NCI-H345 (cell line): ENCODE measurements at places on chromosomes 7 and 10.

DNA sequence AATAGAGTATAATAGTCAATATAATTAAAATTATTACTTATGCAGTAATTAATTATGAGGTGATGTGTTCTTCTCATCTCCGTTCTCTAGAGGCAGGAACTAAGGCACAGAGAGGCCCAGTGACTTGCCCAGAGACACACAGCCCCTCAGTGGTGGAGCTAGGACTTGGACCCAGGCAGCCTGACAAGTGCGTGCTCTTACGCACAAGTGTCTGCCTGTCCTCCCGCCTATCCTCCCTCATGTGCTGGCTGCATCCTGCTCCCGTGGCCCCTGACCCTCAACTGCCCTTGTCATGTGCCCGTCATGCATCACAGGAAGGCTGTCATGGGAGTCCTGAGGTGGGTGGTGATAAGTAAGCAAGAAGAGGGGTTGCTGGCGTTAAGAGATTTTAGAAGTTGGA lies 14.3 kb downstream of the IL2RA start:
- no peak for DNase-seq

- no peak for DNase-seq
These were observed 272.2 kb downstream of the TCF7L2 start for GRCh38 chr10:113222207-113222606.

GRCh38 chr7:87000344-87000743 lies 59.1 kb downstream of the ELAPOR2 start:
- DNase-seq, result no peak

- DNase-seq, result no peak
These were observed 95.7 kb upstream of the EEPD1 start for GRCh38 chr7:36057323-36057722.

DNA sequence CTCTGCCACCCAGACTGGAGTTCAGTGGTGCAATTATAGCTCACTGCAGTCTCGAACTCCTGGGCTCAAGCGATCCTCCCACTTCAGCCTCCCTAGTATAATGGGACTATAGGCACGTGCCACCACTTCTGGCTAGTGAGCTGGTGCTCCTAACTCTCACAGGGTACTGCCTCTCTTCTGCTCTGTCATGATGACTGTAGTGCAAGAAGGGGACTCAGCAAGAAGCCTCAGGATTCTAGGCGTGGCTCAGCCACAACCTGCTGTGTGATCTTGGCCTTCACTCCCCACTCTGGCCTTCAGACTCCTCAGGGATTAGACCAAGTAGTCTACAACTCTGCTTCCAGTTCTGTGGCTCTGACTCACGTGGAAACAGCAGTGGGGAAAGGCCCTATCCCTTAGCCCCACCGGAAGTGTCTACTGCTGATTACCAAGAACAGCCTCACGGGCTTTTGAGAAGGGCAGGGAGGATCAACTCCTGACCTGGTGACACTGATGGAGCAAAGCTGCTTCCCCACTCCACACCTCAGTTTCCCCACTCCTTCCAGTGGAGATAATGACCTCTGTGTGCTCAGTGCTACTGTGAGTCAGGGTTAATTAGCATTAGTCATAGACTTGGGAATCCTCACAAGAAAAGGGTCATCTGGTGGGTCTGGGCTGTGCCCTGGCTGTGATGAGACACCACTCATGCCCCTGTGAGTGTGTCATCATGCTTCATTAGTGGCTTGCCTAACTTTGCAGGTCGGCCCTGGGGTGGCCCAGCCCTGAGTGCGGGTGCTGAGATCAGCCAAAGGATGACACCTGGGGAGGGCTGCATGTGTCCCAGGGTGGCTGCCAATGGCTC lies 41.1 kb downstream of the ZC3HC1 start:
- DNase-seq, result no peak

GRCh38 chr7:90271753-90272152 lies 26.8 kb downstream of the CFAP69 start:
- no peak for DNase-seq

- no peak for DNase-seq
These were observed 97.1 kb downstream of the CREB5 start for GRCh38 chr7:28509251-28510025.

GRCh38 chr10:90417029-90417428 lies 440.8 kb downstream of the HTR7 start:
- no peak for DNase-seq

GRCh38 chr7:104367926-104368325 lies 39.5 kb downstream of the LHFPL3 start:
- DNase-seq, result no peak

- no peak for DNase-seq
These were observed 127.0 kb downstream of the ATE1 start for GRCh38 chr10:121800831-121801230.

DNA sequence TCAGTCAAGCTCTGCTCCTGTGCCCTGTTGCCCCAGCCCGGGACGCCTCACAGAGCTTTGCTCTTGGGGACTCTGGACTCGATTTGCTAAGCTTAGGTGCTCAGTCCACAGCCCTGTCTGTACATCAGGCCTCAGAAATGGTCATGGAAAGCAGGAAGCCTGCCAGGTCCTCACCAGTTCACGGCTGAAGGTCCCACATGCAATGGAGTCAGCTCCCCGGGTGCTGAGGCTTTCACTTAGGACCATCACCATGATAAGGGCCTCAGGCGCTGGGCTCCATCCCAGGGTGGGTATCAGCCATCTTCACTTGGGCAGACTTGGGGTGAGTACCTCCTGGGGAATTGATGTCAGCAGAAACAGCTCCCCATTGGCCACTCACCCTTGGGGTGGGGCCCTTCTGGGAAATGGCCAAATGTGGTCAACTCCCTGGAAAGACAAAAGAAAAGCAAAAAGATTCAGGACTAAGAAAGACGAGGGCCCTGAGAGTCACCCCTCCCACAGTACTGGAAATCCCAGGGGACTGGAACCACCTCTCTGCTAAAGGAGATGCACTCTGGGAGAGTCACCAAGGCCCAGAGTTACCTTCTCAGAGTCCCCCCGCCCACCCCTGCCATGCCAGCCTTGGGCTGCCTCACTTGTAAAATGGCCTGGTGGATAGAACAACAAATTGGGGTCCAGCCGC lies 37.6 kb downstream of the FAM53B start:
- no peak for DNase-seq

GRCh38 chr7:88040694-88041093 lies 106.6 kb downstream of the ADAM22 start:
- DNase-seq, result no peak

GRCh38 chr7:77348371-77348813 lies 67.8 kb downstream of the GSAP start:
- DNase-seq, result no peak

DNA sequence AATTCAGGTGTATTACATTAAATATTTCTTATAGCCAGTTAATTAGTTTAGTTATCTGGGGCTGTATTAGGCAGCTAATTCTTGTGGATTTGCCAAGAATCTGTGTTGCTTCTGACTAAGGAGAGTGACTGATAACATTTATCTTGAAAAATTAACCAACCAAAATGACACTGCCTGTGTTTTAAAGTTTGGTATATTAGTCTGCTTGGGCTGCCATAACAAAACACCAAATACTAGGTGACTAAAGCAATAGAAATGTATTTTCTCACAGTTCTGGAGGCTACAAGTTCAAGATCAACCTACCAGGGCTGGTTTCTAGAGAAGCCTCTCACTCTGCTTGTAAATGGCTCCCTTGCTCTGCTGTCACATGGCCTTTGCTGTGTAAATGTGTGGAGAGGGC lies 12.9 kb downstream of the EXOC4 start:
- DNase-seq, result no peak

DNA sequence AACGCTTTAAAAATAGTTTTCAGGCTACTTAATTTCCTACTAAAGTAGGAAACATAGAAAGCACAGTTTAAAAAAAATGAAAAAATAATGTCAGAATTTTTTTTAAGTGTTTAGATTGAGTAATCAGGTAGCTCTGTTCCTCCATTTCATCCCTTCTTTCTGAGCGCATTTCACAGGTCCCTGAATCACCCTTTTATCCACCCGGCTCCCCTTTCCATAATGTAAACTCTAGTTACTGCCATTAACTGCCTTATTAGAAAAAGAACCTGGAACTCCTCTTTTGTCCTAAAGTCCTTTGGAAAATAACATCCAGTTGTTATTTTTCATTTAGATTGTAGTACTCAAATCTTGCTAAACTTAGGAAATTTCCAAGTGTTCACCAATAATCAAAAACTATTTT lies 5.8 kb downstream of the KCND2 start:
- no peak for DNase-seq

DNA sequence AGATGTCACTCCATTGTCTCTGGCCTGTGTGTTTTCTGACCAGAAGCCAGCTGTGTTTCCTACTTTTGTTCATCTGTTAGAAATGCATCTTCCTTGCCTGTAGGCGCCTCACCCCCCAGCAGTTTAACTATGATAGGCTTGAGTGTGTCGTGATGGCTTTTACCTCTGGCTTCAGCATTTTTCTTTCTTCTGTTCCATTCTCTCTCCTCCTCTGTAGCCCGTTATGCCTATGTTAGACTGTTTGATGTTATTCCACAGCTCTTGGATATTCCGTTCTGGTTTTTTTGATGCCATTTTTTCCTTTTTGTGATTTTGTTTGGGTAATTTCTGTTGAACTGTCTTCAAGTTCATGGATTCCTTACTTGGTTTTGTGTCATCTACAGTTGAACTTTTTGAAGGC lies 17.9 kb downstream of the MMP21 start:
- DNase-seq, result no peak

- DNase-seq, result peak; percentile 26
These were observed 481.6 kb downstream of the SH2D4B start for GRCh38 chr10:81019029-81019890.

- DNase-seq, result no peak
These were observed 4.5 kb downstream of the SNCG start for GRCh38 chr10:86962981-86963310.

DNA sequence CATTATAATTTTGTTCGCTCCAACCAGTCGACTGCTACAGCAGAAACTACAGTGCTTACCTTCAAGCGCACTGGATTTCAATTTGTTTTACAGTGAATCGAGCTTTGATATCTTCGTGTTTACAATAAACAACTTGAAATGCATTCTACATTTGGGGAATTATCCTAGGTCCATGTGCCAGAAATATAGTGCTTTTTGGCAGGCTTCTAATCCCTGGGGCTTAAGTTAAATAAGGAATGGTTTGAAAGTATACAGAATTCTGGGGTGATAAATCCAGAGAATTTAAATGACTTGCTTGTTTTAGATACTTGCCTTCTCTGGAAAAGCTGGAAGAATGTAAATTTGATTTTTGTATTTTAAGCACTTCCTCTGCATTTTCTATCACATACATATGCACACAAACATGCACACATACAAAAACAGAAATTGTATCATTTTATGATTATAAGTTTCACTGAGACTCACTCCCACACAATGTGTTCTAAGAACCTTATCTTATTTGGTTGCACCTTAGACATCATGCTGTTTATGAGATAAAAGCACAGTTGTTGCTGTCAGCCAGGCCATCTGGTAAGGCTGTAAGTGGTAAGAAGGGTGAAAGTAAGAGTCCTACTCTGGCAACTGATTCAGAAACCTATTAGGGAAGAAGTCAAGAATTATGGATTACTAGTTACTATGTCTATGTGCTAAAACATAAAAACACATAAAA lies 347.2 kb upstream of the KCND2 start:
- DNase-seq, result no peak

DNA sequence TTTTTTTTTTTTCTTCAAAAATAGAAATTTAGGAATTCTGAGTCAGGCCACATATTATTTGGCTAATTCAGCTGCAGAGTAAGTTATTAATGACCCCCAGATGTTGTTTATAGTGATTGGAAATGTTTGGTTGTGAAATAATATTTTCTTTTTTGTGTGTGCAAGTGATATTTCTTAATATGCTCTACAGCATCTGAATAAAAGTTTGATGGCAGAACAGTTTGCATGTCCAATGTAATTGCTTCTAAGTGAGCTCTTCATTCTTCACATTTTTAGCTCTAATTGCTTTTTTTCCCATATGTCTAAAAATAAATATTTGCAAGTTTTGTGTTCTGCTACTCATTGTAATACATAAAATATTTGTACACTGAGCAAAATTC lies 116.0 kb downstream of the ARID5B start:
- DNase-seq, result no peak

DNA sequence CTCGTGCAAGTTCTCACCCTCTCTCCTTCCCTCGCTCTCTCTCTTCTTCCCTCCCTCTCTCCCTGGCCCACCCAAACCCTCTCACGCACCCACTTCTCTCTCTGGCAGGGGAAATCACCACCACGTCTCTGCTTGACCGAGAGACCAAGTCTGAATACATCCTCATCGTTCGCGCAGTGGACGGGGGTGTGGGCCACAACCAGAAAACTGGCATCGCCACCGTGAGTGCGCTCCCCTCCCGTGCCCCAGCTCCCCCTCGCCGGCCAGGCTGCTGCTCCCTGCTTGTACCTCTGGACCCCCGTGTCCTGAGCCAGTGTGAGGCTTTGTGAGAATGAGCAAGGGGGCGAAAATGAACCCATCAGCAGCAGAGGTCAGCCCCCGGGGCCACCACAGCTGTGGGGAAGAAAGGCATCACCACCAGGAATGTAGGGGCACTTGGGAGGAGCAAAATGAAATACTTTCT lies 25.5 kb downstream of the C10orf105 start:
- DNase-seq, result no peak

- no peak for DNase-seq
These were observed 97.8 kb downstream of the CDK14 start for GRCh38 chr7:90693939-90694338.

GRCh38 chr7:542713-543500 lies 23.3 kb upstream of the PDGFA start:
- no peak for DNase-seq

- DNase-seq, result no peak
These were observed 66.2 kb upstream of the NME8 start for GRCh38 chr7:37782166-37782565.

GRCh38 chr7:84981055-84981976 lies 205.5 kb downstream of the SEMA3D start:
- no peak for DNase-seq

DNA sequence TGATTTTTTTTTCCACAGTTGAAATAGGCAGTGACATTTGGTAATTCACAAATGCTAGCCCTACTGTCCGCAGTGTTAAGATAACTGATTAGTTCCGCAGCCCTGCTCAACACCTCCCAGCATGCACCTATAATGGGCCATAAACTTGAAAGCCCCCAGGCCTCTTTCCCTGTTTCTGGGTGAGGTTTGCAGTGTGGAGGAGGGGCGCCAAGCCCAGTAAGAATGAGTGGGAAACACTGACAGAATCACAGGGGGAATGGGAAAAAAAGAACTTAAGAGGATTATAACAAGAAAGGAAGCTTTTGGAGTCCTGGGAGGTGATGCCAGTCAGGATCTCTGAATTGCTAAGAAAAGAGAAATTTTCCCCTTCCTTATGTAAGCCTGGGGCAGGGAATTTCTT lies 39.6 kb upstream of the SP8 start:
- no peak for DNase-seq

DNA sequence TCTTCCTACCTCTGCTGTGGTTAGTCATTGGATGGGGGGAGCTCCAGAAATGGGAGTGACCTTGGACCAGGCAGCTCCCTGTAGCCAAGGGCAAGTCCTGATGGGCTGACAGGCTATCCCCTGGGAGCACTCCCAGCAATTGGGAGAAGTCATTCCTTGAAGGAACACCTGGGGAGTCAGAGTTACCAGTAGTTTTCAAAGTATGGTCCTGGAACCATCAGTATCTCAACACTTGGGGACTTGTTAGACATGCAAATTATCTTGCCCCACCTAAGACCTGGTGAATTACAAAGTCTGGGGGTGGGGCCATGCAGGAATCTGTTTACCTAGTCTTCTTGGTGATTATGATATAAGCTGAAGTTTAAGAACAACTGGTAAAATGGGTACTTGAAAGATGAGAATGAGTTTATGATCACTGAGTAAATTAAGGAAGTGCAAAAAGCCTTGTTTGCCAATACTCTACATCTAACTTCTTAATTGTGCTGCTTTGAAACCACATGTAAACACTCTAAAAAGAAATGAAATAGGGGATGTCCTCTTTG lies 287.3 kb upstream of the LRRN3 start:
- DNase-seq, result no peak

GRCh38 chr10:18713077-18713476 lies 53.8 kb downstream of the ARL5B start:
- no peak for DNase-seq
